ENCODE measurements at places on chromosomes 12 and 14.

DNA sequence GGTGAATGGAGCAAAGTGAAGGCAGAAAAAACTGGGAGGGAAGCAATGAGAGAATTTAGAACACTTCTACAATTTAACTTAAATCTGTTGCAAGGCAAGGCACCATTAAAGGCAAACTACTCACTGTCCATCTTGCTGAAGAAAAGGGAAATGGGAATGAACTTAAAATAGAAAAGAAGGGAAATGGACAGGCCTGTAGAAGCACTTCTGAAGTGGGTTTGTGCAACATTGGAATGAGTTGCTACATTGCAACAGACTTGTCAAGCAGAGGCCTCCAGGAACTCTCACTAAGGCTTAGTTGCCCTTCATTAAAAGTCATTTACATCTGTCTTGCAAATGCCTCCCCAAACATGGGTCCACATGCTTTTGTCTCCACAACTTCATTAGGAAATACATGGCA is 13.7 kb upstream of the OR10AD1 start:
- no peak for DNase-seq

GRCh38 chr14:33420051-33420627 is 481.5 kb downstream of the NPAS3 start:
- DNase-seq = no peak

DNA sequence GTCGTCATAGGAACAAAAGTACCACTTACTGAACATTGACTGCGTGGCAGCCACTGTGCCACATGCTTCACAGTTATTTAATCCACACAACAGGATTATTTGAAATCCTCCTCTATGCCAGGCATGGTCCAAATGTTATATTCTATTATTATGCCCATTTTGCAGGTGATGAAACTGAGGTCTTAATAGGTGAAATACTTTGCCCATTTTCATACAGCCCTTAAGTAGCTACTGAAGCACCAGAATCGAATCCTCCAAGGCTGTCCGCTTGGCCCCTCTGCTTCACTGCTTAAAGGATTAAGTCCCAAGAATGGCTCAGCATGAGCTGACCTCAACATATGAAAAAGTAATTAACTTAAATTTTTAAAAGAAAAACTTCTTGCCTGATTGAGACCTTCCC is 212.8 kb downstream of the EGLN3 start:
- no peak for DNase-seq

GRCh38 chr14:78951602-78952001 is 781.4 kb downstream of the NRXN3 start:
- DNase-seq = no peak

- no peak for DNase-seq
Measured at GRCh38 chr12:128091951-128092382, 175.0 kb upstream of the TMEM132C start.

DNA sequence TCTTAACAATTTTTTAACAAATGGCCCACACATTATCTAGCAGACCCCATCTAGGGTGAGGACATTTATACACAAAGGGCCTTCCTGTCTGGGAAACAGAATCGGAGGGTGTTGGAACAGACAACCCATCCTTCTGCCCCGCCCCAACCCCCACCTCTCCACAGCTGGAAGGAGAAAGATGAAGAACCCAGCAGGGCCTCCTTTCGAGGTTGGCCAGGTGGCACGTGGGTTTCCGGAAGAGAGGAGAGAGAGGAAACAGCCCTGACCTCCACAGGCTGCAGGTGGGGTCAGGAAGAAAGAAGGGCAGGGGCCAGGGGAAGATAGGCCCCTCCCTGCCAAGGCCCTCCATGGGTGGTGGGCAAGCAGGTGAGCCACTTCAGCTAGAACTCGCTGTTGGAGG is 57.2 kb downstream of the LRRC74A start:
- no peak for DNase-seq

- no peak for DNase-seq
Measured at GRCh38 chr14:69133206-69134125, 19.5 kb downstream of the DCAF5 start.

GRCh38 chr12:112183141-112184021 is 58.0 kb downstream of the TRAFD1 start:
- no peak for DNase-seq

GRCh38 chr12:19799895-19800602 is 360.8 kb downstream of the AEBP2 start:
- DNase-seq = no peak

DNA sequence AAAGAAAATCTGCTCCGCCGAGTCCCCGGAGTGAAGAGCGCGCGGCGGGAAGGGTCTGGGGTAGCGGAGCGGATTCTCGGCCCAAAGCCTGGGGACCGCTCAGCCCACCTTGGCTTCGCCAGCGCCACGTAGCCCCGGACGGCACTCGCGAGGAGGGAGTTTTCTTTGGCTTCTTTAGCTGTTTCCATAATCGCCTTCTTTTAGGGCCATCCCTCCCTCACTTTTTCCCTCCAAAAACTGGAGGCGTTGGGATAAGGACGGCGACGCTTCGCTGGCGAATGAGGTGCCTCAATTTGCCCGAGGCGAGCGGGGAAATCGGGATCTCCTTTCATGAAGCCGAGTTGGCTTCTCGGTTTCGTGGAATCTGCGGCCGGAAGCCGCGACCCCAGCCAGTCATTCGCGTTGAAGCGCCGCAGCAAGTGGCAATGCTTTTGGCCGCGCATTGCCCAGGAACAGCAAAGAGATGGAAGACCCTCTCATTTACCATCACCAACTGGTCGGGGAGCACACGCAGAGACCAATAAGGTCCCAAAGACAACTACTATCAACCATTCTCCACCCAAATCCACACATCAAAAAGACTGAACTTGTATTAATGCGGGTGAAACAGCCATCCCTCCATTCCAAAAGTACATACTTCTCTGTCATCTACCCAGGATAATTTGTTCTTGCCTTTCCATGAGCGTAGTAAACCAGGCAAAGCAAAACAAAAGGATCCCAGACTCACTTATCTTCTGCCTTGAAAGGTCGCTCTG is 8.4 kb upstream of the SIX1 start:
- no peak for DNase-seq

- no peak for DNase-seq
Measured at GRCh38 chr12:44637875-44638274, 238.2 kb downstream of the NELL2 start.

DNA sequence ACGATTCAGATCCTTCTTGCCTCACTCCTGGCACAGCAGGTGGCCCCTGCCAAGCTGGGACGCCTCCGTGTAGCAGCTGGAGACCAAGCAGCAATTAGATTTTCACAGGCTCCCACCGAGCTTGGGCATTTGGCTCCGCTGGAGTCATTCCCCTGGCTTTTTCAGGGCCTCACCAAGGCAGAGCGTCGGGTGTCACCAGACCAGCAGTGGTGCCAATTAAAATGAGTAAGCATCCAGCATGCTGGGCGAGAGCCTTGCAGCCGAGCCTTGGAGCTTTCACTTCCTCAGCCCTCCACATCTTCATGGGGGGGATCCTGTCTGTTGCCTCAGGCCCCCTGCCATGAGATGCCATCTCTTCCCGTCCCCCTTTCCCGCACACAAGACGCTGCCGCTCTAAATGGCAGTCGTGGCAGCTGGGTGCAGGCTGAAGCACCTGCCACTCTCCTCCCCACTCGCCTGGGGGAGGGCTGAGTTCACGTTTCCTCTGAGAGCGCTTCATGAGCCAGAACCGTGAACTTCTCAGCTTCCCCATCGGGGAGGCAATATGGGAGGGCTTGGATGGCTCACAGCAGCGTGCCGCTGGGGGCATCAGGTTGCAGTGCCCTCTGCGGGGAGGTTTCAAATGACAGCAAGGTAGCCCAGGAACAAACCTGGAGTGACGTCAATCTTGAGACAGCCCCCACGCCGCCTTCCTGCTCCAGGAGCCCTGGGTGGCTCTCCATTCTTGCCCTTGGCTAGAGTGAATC is 11.7 kb downstream of the TPCN1 start:
- DNase-seq = peak; percentile 66

DNA sequence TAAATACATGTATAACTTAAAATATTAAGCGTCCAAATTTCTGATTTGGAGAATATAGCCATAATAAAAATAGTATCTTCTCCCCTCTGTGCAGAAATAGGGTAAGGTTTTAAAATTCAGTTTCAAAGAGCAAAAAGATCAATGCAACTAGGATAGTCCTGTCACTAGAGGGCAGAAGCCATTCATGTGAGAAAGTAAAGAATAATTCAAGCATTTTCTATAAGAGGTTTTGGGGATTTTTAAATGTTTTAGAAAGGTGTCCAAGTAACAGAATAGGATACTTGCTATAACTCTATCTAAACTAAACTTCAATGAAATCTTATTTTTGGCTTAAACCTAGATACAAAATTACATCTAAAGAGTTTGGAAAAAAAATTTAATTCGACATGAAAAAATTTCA is 50.3 kb downstream of the ADAMTS20 start:
- no peak for DNase-seq

- DNase-seq = no peak
Measured at GRCh38 chr14:103688906-103689902, 26.0 kb downstream of the XRCC3 start.

DNA sequence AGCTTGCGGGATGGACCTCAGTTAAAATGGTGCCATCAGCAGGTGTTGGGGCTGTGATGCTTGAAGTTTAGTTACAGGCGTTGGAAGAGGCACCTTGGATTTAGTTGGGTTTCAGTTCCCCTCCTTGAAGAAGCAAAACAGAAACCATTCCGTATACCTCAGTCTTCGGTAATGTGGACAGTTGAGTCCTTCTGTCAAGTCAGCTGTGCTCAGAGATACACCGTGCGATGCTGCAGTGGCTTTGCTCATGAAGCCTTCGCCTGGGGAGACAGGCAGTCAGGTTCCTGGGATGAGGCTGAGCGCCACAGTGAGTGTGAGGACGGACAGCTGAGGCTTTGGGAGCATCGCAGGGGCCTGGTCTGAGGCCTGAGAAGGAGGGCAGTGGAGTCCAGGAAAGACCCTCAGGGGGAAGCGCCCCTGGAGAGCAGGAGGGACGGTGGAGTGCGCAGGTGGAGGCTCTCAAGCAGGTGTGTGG is 7.4 kb downstream of the RAN start:
- no peak for DNase-seq

DNA sequence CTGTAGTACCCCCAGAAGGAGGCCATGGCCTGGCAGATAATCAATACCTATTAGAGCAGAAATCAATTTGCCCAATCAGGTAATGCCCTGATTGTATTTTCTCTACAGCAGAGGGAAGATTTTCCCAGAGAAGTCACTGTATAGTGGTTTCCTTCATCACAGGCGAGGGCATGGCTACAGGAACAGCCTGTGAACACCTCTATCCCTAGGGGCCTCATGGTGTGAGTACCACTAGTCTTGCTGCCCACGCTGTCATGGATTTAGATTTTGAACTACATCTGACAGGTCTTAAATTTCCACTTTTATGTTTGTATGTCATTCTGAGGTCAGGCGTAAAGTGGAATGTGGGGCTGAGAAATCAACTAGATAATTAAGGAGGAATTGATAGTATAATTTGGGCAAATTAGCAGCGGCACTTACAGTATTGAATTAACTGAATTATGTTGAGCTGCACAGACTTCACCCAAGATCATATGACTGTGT is 42.4 kb upstream of the STXBP6 start:
- DNase-seq = no peak

DNA sequence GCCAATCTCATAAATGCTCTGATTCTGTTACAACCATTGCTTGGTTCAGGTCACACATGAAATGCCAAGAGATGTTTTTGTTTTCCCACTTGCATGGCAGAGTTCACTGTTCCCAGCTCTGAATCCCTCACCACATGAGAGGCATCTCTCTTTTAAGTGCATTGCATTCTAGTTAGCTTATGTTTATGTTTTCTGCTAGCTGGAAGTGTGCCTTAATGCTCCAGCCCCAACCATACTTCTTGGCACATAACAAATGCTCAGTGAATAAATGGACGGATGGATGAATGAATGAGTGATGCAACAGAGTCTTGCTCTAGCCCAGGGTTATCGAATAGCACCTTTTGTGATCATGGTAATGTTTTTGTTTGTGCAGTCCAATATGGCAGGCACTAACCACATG is 197.3 kb downstream of the PPM1H start:
- DNase-seq = no peak

DNA sequence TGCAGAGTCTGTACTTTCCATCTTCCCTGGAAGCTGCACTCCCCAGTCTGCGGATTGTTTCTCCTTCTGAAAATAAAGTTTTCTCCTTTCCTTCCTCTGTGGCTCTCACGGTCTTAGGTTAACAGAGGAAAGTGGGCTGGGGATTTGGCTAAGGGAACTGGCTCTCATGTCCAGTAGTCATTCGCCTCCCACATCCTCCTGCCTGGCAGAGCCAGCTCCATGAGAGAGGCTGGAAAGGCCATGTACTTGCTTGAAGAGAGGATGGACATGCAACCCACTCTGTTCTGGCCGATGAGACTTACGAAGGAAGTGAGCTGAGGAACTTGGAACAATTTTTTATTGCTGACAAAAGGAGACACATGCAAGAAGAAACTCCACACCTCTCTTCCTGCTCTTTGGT is 18.9 kb upstream of the RGS6 start:
- DNase-seq = no peak

DNA sequence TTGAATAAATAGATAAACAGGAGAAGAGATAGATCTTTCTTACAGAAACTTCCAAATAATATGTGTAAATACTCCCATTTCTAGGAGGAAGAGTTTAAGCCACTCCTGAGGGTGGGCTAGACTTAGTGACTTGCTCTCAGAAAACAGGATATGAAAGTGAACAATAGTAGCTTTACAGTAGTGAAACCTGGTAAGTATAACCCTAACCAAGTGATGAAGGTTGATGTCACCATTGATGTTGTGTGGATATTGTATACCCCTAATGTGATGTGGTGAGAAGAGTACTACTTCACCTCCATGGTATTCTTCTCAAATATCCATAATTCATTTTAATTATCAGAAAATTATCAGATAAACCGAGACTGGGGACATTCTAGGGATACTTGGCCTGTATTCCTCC is 20.9 kb downstream of the AKAP6 start:
- no peak for DNase-seq

GRCh38 chr14:42192738-42193653 is 586.3 kb downstream of the LRFN5 start:
- DNase-seq = no peak

DNA sequence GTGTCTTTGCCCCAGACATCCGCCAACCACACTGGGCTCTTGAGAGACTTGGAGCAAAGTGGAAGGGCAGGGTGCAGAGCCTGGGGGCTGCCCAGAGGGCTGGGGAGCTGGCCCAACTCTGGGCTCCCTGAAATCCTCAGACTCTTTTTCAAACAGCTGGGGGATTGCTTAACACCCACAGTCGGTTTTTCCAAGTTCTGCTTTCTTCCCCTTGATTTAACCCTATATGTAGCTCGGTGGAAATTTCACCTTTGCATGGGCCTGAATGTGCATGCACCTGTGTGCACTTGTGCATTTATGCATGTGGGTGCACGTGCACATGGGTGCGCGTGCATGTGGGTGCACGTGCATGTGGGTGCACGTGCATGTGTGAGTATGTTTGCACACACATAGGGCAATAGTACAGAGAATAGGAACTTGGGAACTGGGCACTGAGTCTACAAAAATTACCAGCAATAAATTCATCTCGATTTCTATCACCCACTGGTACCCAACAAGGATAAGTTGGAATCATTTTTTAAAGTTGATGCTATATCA is 52.3 kb upstream of the RFLNA start:
- DNase-seq = no peak

Measured in activated CD4-positive, alpha-beta T cell treated with anti-CD3 and anti-CD28 coated beads for 4 hours (primary cell).